ENCODE measurements at places on chromosomes 7 and 10. TPM values are rescaled to one million over a fixed set of nuclear protein-coding genes. Genes with fewer than 3 reads are reported as not detected.

The CPA2 gene
- total RNA-seq, result 27.6 TPM

- no peaks in the 10 kb centered on the region for H3K4me1 ChIP-seq
- DNase-seq, result no peak
- H3K36me3 ChIP-seq, result no peaks in the 10 kb centered on the region
- H3K4me3 ChIP-seq, result no peak overlapping the region
- H3K27me3 ChIP-seq, result no peaks in the 10 kb centered on the region
- H3K27ac ChIP-seq, result no peak overlapping the region
Measured at GRCh38 chr7:65382452-65382851, 8.8 kb downstream of the ZNF92 start.

GRCh38 chr7:5414916-5415315, 8.7 kb downstream of the TNRC18 start:
- H3K27ac ChIP-seq, result peak overlapping the region; percentile 77
- DNase-seq, result no peak
- H3K36me3 ChIP-seq, result peaks cover 4% of the 10 kb centered on the region
- peaks cover 37% of the 10 kb centered on the region for H3K4me1 ChIP-seq

DNA sequence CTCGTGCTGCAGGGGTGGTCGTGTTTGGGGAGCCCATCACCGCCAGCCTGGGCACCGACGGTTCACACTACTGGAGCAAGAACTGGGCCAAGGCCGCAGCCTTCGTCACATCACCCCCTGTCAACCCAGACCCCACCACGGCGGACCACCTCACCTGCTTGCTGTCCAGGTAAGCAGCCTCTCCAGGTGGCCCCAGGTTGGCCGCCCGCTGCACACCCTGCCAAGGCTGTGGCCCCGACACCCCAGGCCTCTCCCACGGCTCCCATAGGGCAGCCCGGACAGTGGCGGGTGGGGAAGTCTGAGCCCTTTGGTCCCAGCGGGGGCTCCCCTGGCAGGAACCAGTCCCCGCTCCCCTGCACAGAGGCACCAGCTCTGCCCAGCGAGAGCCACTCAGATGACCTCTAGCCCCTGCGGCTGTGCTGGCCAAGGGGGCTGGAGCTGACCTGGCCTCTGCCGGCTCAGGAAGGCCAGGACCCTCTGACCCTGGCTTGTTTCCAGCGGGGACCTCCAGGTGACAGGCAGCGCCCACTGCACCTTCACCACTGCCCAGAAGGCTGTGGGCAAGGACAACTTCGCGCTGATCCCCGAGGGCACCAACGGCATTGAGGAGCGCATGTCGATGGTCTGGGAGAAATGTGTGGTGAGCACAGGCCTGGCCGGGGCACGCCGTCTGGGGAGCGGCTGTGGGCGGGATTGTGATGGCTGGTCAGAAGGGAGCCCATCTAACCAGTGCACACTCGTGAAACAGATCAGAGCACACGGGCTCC, 13.8 kb downstream of the DPYSL4 start:
- H3K4me1 ChIP-seq, result 0 out of 2 replicates have a peak, but pooled peaks cover 4% of the 10 kb centered on the region
- no peak for DNase-seq
- H3K4me3 ChIP-seq, result no peak overlapping the region
- no peaks in the 10 kb centered on the region for H3K27me3 ChIP-seq
- no peak overlapping the region for H3K27ac ChIP-seq

DNA sequence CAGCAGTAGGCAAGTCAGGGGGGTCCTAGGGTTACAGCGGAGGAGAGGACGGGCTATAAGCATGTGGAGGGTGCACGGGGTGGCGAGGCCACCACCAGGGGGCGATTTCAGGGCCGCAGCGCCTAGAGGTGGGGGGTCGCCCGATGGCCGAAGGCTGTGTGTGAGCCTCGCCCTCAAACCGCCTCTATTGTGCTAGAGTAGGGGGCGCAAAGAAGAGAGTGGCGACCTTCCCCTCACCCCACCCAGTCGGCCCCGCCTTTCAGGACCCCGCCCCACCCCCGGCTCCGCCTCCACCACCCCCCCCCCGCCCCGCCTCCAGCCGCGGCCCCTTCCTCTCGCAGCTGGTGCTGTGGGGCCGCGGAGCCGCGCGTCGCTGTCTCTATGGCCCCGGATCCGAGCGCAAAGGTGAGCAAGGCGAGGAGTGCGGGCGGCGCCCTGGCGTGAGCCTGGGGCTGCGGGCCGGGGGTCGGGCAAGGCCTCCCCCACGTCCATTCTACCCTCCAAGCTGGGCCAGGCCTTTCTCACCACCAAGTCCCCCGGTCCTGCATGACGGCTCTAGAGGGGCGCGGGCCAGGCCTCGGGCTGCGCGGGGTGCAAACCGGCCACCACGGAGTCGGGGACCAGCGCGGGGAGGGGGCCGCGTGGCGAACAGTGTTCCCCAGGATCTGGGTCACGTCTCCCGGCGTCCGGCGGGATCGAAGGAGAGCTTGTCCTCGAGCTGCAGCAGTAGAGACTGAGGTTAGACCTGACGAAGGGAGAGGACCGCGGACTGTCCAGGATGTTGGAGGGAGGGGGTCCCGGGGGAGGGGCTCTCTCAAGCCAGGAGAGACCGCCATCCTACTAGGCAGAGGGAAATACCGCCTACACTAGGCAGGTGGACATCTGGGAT, at the start of gene SEMA4G:
Gene SEMA4G, plus strand, starts transcription at position 318 of the 889 bp plus-strand sequence. CDS start 3,409 bp downstream, outside the sequence.
- H3K27me3 ChIP-seq, result no peaks in the 10 kb centered on the region
- H3K4me1 ChIP-seq, result peaks cover 33% of the 10 kb centered on the region
- H3K27ac ChIP-seq, result peak within 1 kb of the TSS; percentile 86
- H3K4me3 ChIP-seq, result peak within 1 kb of the TSS; percentile 98
- peak; percentile 69 for DNase-seq

GRCh38 chr7:3043544-3044371, at the start of gene CARD11:
TSS of gene CARD11 (minus strand) at chr7:3043867. CDS start at chr7:2958506, 85,361 bp downstream.
- no peaks in the 10 kb centered on the region for H3K36me3 ChIP-seq
- no peak within 1 kb of the TSS for H3K27ac ChIP-seq
- DNase-seq, result no peak

GRCh38 chr7:139822855-139823254, 6.2 kb upstream of the TBXAS1 start:
- no peaks in the 10 kb centered on the region for H3K4me1 ChIP-seq
- no peak for DNase-seq
- no peaks in the 10 kb centered on the region for H3K36me3 ChIP-seq
- H3K27ac ChIP-seq, result no peak overlapping the region
- no peak overlapping the region for H3K4me3 ChIP-seq

- H3K4me3 ChIP-seq, result no peak overlapping the region
- DNase-seq, result no peak
- no peaks in the 10 kb centered on the region for H3K36me3 ChIP-seq
- no peak overlapping the region for H3K27ac ChIP-seq
- no peaks in the 10 kb centered on the region for H3K4me1 ChIP-seq
Measured at GRCh38 chr7:4951903-4952636, 6.9 kb downstream of the MMD2 start.

GRCh38 chr10:130333185-130333584, 197.0 kb downstream of the GLRX3 start:
- DNase-seq, result no peak
- no peaks in the 10 kb centered on the region for H3K27me3 ChIP-seq

- no peaks in the 10 kb centered on the region for H3K36me3 ChIP-seq
- no peak overlapping the region for H3K27ac ChIP-seq
- H3K4me1 ChIP-seq, result no peaks in the 10 kb centered on the region
- H3K27me3 ChIP-seq, result no peaks in the 10 kb centered on the region
Measured at GRCh38 chr10:62581351-62581750, 207.2 kb downstream of the ZNF365 start.

- no peaks in the 10 kb centered on the region for H3K27me3 ChIP-seq
- H3K4me3 ChIP-seq, result no peak overlapping the region
- H3K36me3 ChIP-seq, result no peaks in the 10 kb centered on the region
- no peaks in the 10 kb centered on the region for H3K4me1 ChIP-seq
- H3K27ac ChIP-seq, result no peak overlapping the region
- no peak for DNase-seq
Measured at GRCh38 chr10:53909791-53910190, 891.2 kb downstream of the PCDH15 start.

- H3K27ac ChIP-seq, result no peak overlapping the region
- DNase-seq, result no peak
- no peaks in the 10 kb centered on the region for H3K4me1 ChIP-seq
- H3K36me3 ChIP-seq, result no peaks in the 10 kb centered on the region
Measured at GRCh38 chr7:12757443-12757842, 70.0 kb downstream of the ARL4A start.

DNA sequence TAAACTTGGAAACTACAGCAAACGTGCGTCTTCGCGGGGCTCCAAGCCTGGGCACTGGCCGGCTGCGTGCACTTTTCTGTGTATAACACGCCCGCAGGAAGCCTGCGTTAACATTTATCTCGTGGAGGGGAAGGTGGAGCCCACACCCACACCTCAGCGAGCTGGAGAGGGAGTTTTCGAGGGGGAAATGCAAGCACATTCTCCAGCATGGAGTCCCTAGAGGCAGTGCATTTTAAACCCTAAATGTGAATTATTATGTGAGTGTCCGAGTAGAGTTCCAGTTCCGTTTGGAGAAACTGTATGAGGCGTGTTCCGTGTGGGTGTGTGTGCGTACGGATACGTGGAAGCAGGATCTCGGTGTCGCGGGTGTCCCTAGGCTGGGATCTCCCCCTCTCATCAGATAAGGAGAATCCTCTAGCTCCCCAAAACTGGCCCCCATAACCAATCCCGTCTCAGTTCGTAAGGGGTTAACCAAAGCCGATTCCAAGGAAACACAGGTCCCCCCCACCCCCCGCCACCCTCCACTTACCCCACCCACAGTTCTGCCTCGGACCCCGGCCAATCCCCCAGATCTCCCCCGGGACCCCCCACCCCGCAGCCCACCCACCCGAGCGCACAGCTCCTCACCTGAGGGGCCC, 403 bp downstream of the CDK6 start:
- H3K27ac ChIP-seq, result peak overlapping the region; percentile 77
- peak overlapping the region; percentile 79 for H3K4me3 ChIP-seq
- H3K36me3 ChIP-seq, result no peaks in the 10 kb centered on the region
- no peaks in the 10 kb centered on the region for H3K27me3 ChIP-seq

The SORCS3 gene
- 0.18 TPM for total RNA-seq

DNA sequence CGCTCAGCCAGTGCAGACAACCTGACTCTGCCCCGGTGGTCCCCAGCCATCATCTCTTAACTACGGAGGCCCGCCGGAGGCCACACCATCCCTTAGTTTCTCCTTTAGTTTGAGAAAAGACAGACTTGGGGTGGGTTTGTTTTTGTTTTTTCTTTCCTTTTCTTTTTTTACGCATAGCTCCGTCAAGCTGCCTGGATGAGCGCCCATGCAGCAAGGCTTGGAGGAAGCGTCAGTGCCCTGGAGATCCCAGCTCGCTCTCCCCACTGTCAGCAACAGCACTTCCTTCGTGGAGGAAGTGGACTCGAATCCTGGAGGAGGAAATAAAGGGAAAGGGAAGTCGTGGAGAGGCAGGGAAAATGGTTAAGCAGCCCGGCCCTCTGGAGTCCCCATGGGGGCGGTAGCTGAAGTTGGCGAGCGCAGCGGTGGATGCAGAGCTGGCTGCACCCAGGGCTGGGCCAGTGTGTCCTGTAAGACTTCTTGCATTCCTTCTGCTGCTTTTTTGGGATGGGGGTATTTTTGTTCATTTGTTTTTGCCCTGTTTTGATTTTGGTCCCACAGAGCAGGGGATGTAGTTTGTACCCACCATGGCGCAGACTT, 35.9 kb upstream of the GJD4 start:
- no peak overlapping the region for H3K27ac ChIP-seq
- no peak for DNase-seq
- peaks cover 5% of the 10 kb centered on the region for H3K36me3 ChIP-seq
- H3K4me3 ChIP-seq, result no peak overlapping the region
- no peaks in the 10 kb centered on the region for H3K4me1 ChIP-seq
- no peaks in the 10 kb centered on the region for H3K27me3 ChIP-seq

DNA sequence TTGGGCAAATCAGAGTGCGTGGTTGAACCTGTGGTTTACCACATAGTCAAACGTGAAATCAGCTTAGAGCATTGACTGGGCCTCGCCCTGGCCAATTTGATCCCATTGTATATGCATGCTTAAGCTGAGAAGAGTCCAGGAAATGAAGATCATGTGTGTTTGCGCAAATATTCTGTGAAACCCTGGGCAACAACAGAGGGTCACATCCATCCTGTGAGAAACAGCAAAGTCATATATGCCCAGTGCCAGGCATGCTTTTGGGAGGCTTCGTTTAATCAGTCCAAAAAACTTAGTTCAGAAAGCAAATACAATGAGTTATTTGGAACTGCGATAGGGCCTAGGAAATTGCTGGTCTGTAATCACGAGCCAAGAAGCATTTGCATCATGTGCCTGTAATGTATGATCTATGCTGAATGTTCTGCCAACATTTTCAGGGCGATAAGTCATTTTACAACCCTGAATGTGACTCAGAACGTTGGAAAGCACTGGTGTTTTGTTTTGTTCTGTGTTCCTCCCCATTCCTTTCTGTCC, 412.1 kb upstream of the CELF2 start:
- no peaks in the 10 kb centered on the region for H3K27me3 ChIP-seq
- no peaks in the 10 kb centered on the region for H3K4me1 ChIP-seq
- H3K27ac ChIP-seq, result no peak overlapping the region

DNA sequence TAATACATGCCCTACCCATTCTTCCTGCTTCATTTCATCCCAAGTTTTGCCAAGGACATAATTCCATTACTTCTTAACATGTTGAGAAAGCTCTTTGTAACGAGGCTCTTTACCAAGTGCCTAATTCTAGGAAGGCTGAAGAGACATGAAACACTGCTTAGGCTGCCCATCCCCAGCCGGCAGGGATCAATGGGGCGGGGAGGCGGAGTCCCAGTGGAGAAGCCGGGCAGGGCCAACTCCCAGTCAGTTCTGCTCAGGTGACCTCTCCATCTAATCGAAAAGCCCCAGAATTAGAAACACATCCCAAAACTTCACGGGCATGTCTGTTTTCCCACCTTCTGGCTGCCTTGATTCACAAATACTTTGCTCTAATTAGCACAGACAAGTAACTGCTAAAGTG, 89.5 kb upstream of the LYZL1 start:
- no peaks in the 10 kb centered on the region for H3K36me3 ChIP-seq
- no peaks in the 10 kb centered on the region for H3K27me3 ChIP-seq
- no peak for DNase-seq
- no peak overlapping the region for H3K27ac ChIP-seq
- H3K4me3 ChIP-seq, result no peak overlapping the region

The HYAL4 gene
- 0.68 TPM for total RNA-seq

GRCh38 chr7:90580051-90580450, 16.1 kb upstream of the CDK14 start:
- H3K4me3 ChIP-seq, result no peak overlapping the region
- DNase-seq, result no peak
- H3K36me3 ChIP-seq, result no peaks in the 10 kb centered on the region
- peak overlapping the region; percentile 22 for H3K27ac ChIP-seq

DNA sequence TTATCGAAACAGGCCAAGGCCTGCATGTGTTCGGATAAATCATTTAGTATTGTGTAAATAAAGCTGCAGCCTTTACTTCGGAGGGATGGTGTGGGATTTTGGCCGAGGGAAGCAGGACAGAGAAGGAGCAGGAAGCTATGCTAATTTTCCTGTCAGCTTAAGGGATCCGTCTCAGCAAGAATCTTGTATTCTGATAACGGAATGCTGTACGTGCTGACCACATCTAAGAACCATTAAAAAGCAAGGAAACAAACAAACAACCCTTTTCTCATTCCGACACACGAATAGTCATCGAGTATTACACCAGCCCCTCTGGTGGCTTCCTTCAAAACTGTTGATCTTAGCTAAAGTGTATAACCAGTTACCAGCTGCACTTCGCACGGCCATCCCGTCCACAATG, 133.2 kb upstream of the TCF7L2 start:
- no peaks in the 10 kb centered on the region for H3K36me3 ChIP-seq
- H3K27ac ChIP-seq, result peak overlapping the region; percentile 53
- no peaks in the 10 kb centered on the region for H3K27me3 ChIP-seq
- H3K4me3 ChIP-seq, result no peak overlapping the region
- DNase-seq, result no peak

The CHRM2 gene
- not detected for total RNA-seq

The GIMAP5 gene
- not detected for total RNA-seq
